ENCODE measurements at places on chromosomes 11 and 22. TPM values are rescaled to one million over a fixed set of nuclear protein-coding genes. Genes with fewer than 3 reads are reported as not detected.

GRCh38 chr22:27937453-27937852 is 18.4 kb upstream of the PITPNB start:
- H3K27me3 ChIP-seq = no peaks in the 10 kb centered on the region
- H3K27ac ChIP-seq = no peak overlapping the region
- no peak overlapping the region for H3K4me3 ChIP-seq
- H3K36me3 ChIP-seq = no peaks in the 10 kb centered on the region

- H3K4me1 ChIP-seq = peaks cover 17% of the 10 kb centered on the region
- no peaks in the 10 kb centered on the region for H3K36me3 ChIP-seq
- H3K27me3 ChIP-seq = no peaks in the 10 kb centered on the region
- H3K27ac ChIP-seq = no peak overlapping the region
Measured at GRCh38 chr11:2180789-2181370, 9.3 kb upstream of the TH start.

DNA sequence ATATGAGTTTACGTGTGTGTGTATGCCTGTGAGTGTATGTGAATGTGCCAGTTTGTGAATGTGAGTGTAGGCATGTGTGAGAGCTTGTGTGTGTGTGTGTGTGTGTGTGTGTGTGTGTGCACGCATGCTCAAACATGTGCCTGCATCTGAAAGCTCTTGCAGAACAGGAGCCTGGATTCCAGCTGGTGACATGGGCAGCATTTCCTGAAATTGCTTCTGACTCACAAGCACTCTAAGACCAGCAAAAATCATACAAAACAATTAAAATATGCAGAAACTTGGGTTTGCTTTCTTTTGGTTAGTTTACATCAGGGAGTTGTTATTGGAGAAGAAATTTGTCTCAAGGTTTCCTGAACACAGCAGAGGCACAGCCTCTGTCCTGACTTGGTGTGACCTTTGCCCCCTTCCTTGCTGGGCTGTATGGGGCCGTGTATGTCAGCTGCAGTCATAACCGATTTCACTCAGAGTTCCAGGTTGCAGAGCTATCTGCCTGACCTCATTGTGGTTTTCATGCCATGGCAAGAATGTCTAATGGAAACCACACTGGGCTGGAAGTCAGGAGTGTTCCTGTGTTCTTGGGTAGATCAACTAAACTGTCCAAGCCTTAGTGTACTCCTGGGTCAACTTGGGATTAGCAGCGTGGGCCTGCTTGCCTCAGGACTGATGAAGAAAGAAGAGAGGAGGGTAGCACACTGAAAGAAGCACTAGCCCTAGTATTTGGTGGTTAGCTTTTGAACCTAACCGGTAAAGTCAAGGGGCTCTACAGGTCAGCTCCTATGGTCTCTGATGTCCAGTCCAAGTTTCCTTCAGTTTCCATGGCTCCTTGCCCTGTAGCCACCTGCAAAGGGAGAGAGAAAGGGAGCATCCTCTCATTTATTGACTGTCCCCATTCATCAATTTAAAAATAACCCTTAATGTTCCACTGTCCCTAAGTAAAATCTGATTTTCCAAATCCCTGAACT is 143.7 kb downstream of the SNX19 start:
- DNase-seq = no peak
- no peaks in the 10 kb centered on the region for H3K4me1 ChIP-seq
- no peak overlapping the region for H3K4me3 ChIP-seq
- no peaks in the 10 kb centered on the region for H3K27me3 ChIP-seq
- H3K36me3 ChIP-seq = no peaks in the 10 kb centered on the region

The FGF3 gene
- total RNA-seq = 0.19 TPM

The TBX10 gene
- total RNA-seq = 0.05 TPM

The MYH9 gene
- total RNA-seq = 123 TPM

DNA sequence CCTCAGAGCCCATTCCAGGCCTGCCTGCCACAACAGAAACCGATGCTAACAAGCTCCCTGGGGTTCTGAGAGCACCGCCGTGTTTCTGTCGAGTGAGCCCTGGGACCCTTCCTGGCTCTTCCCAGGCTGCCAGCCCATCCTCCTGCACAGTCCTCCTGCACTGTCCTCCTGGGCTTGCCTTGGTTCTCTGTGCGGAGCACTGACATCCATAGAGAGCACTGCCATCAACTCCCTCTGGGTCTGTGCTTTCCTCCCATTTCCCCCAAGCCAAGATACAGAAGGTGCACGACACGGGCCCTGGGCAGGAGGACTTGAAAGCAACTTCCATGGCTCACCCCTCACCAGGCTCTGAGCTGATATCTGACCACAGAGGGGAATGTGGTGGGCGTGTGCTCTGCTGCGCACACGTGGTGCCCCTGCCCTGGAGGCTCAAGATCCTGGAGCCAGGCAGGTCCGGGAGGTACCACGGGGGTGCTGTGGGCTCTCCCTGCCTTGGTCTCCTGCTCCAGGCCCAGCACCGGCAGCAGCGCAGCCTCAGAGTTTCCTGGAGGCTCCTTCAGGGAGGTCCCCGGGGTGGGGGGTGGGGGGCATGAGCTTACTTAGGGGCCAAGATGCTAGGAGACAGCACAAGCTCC is 304.2 kb downstream of the BRD1 start:
- no peaks in the 10 kb centered on the region for H3K27me3 ChIP-seq
- DNase-seq = no peak
- no peak overlapping the region for H3K27ac ChIP-seq

Data from thymus (tissue), 14 donors.